T follicular helper cell (primary cell): ENCODE measurements at places on chromosomes 6 and 20.

GRCh38 chr6:81844686-81845085, 92.2 kb upstream of the TENT5A start:
- DNase-seq: no peak

- DNase-seq: no peak
These were observed 130.3 kb upstream of the SASH1 start for GRCh38 chr6:148212366-148212765.

DNA sequence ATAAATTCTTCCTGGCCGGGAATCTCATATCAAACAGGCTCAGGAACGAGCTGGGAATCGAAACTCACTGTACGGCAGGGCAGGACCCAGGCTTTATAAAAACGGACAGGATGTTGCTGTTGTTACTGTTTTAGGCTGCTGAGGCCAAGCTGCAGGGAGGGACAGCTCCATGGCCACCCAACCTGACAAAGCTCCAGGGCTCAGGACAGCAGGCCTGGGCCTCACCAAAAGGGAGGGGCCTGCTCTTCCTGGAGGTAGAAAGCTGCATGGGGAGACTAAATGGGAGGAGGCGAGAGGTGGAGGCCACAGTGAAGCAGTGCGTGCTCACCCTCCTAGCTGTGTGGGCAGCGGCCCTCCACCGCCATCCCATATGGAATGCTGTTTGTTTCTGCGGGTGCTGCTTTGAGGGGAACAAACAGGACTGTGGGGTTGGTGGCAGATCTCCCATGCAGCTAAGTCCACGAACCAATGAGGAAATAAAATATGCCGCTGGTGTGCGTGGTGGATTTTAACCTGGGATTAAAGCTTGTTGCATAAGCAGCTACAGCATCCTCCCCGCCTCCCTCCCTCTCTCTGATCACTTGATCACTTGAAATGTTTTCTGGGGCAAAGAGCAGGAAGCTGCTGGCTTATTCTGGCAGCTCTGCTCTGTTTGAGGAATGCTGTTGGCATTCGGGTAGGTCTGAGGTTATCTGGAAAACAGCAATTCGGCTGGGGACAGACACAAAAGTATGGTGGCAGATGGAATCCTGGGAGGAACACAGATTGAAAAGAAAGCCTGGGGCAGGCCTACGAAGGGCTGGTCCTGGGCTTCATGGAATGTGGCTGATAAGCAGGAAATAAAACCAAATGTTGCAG, 2.4 kb upstream of the ZMYND8 start:
- DNase-seq: no peak

DNA sequence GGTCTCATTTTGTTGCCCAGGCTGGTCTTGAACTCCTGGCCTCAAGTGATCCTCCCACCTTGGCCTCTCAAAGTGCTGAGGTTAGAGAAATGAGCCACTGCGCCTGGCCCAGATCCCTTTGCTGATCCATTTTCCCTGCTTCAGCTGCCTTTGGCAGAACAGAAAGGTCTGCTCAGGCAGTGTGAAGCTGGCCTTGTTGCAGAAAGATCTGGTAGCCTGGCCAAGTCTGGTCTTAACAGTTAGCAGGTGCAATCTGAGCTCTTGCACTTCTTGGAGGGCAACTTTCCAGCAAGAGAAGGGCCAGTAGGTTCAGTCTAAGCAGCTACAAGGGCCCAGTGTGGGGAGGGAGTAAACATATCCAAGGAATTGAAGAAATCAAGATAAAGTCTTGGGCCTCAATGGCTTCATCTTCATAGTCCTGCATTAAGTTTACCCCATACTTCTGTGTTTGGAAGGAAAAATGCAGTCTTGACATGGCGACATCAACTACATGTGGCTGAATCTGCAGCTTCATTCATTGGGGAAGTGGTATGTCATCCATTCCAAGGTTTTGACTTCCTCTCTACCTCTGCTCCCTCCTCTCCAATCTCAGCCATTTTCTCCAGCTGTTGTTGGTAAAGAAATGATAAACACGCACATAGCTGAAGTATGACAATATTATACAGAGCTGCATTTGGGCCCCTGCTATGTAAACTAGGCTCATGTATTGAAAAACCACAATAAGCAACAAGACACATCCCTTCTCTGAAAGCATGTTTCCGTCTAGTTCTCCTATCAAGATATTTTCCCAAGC, 39.0 kb upstream of the NEDD9 start:
- DNase-seq: no peak

DNA sequence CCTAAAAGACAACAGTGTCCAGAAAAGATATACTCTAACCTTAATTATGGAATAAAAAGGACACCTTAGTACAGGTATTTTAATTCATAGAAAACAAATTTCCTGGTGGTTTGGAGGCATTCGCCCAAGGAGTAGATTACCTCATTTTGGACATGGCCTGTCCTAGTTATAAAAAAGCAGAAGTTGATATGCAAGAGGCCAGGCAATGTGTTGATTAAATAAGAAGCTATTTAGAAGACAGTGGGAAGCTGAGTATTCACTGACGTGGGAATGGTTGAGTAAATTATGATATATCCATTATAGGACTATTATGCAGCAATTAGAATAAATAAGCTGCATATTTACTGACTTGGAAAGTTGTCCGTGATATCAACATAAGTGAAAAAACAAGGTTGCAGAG, 314.9 kb downstream of the ALDH8A1 start:
- no peak for DNase-seq
